Kidney (tissue), 22 donors: ENCODE measurements at places on chromosomes 7 and 10. TPM values are rescaled to one million over a fixed set of nuclear protein-coding genes. Genes with fewer than 3 reads are reported as not detected.

The ZP3 gene
- 2.8 TPM for polyA plus RNA-seq

The PPP1R3C gene
- polyA plus RNA-seq: 13.6 TPM

The UPK3BL1 gene
- 44.5 TPM for polyA plus RNA-seq

The PPP1R9A gene
- polyA plus RNA-seq: 2.6 TPM

The ZNF37A gene
- polyA plus RNA-seq: 4.0 TPM

The NFE2L3 gene
- 5.2 TPM for polyA plus RNA-seq

The SGCE gene
- polyA plus RNA-seq: 56.5 TPM
